A172 (cell line): ENCODE measurements at places on chromosomes 12 and 14. TPM values are rescaled to one million over a fixed set of nuclear protein-coding genes. Genes with fewer than 3 reads are reported as not detected.

- no peak for DNase-seq
Measured at GRCh38 chr12:25651931-25652330, 98.8 kb upstream of the LMNTD1 start.

- no peak for DNase-seq
Measured at GRCh38 chr12:110913119-110914056, 7.0 kb downstream of the MYL2 start.

- DNase-seq, result no peak
Measured at GRCh38 chr14:86179980-86180379, 650.0 kb downstream of the FLRT2 start.

- DNase-seq, result no peak
Measured at GRCh38 chr12:59396919-59397318, 198.9 kb upstream of the SLC16A7 start.

GRCh38 chr12:66905201-66905600, 226.3 kb upstream of the GRIP1 start:
- no peak for DNase-seq

DNA sequence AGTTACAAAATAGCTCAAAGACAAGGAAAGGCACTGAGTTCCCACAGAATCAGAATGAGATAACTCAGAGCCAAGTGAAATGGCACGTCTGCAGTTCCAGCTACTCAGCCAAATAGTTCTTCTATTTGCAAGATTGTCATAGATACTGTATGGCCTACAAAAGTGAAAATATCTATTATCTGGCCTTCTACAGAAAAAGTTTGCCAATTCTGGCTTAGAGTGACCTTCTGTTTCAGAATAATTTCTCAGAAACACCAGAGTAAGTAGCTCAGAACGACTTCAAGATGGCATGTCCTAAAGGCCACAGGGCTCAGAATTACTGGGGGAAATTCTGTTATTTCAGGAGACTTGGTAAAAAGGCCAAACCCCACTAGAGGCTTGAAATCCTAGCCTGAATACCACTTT, 10.7 kb upstream of the RTRAF start:
- no peak for DNase-seq

HRK gene
- total RNA-seq, result 0.55 and 0.86 TPM in 2 replicates

RPL6 gene
- total RNA-seq, result 1,425 and 1,744 TPM in 2 replicates

TMPRSS12 gene
- total RNA-seq, result not detected in 2 replicates

FITM1 gene
- total RNA-seq, result not detected in 2 replicates

KLRF1 gene
- total RNA-seq, result not detected in 2 replicates

HOXC13 gene
- 7.5 and 8.9 TPM in 2 replicates for total RNA-seq
